ENCODE measurements at places on chromosomes 5 and 9.

GRCh38 chr5:179475208-179475751, 75.1 kb upstream of the RUFY1 start:
- no peak for DNase-seq

- DNase-seq: no peak
Measured at GRCh38 chr5:33944543-33945132, 8.5 kb downstream of the RXFP3 start.

DNA sequence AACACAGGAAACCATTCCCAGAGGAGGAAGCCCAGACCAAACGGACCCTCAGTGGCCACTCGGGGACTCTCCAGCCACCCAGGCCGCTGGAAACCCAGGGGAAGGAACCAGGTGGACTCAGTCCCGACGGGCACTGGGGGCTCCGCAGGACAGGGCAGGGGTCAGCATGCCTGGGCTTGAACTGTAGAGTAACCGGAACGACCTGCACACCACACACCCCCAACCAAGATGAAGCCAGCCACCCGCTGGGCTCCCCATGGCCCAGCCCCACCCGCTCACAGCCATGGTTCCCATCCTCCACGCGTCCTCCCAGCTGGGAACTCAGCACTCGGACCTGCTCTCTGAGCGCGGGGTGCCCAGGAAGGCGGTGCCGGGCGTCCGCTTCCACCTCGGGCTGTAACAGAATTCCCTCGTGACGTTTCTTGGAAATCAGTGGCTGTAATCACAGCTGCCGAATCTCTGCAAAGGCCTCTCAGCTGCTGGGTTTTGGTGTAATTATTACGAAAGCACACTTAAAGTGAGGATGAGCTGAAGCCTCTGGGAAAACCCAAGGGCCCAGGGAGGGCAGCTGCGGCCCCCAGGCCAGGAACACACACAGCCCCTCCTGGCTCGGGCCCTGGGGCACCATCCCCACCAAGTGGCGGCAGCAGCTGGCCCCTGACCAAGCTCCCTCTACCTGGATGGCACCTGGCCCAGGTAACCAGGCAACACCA, 13.8 kb downstream of the NACC2 start:
- no peak for DNase-seq

DNA sequence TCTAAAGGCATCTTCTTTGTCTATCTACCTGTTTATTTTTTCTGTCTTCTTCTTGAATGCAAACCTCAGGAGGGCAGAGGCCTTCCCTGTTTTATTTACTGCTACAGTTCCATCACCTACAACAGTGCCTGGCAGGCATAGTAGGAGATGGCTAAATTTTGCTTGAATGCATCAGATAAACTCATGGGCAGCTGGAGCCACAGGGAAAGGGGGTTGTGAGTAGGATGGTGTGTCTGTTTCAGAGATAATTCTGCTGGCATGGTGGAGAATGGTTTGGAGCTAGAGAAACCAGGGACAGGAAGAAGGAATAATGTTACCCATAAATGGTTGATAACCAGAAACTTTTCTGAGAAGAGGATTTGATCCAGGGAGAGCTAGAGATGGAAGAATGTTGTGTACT, 189.8 kb upstream of the BRINP1 start:
- DNase-seq: no peak

- DNase-seq: no peak
Measured at GRCh38 chr5:142597546-142598337, 88.1 kb downstream of the FGF1 start.

DNA sequence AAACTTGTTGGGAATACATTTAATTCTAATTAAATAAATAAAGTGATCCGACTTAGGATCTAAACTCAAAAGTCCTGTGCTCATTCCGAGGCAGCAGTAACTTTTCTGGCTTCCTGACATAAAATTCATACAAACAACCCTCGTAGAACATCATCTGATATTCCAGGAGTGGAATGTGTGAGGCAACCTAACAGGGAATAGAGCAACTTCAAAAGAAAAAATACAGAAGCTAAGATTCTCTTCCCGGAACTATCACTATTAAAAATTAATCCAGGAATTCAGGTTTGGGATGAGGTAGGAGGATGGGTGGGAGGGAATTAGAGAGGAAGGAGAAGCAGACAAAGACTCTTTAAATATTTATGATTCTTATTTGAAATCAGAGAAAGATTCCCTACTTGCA, 32.9 kb upstream of the TRIO start:
- DNase-seq: no peak

- DNase-seq: no peak
Measured at GRCh38 chr9:35267710-35268109, 105.9 kb downstream of the UNC13B start.

- DNase-seq: no peak
Measured at GRCh38 chr9:82308836-82309235, 320.3 kb downstream of the SPATA31D1 start.

DNA sequence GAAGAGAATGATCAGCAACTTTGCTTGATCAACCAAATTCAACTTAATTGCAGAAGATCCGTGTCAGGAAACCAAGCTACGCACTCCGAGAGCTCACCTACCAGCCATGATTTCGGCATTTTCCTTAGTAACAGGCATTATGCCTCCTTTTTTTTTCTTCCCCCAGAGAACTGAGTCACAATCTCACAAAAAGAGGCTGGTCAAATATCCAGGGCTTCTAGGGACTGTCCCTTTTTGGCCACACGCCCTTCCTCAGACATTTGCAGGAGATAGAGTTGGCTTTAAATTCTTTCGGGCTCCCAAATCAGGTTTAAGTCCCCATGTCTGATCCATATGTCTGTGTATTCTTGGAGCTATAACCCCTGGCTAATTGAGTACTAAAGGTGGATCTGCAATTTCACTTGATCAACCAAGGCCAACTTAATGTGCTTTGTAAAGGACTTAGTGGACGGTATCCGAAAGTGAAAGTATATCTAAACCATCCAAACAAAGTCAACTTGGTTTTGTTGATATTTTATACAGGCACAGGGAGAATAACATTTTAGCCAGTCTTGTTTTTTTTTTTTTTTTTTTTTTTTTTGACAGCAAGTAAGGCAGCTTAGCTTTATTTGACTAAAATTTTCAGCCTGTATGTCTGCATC, 100.8 kb upstream of the TBCA start:
- no peak for DNase-seq

GRCh38 chr5:66828548-66829357, 232.6 kb downstream of the MAST4 start:
- no peak for DNase-seq

DNA sequence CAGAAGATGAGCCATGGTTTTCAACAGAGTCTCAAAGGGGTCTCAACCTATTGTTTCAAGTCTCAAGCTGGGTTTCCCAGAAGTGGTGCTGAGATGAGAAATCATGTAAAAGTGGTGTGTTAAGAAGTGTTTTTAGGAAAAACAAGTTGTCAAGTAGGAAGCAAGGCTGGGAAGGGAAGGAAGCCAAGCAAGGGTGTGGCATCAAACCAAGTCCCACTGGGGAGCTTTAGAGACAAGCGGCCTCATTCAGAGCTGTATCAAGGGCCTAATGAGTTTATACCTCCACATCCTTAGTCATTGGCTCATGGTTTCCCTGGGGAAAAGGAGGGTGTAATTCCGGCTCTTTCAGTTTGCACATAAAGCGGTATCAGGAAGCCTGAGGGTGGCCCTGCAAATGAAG, 26.4 kb upstream of the GABRB2 start:
- no peak for DNase-seq

DNA sequence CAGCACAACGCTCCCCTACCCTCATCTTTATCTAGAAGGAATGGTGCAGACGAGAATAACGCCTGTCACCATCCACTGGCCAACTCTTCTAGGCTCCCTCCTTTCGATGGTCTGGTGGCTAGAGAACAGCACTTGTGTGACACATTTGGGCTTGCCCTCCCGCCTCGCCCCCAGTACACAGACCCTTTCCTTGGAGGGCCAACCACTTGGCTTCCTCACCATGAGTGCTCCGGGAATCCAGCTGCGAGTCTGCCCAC, 1.4 kb downstream of the GNAQ start:
- DNase-seq: no peak

- DNase-seq: no peak
Measured at GRCh38 chr5:141632650-141633049, 4.0 kb downstream of the HDAC3 start.

DNA sequence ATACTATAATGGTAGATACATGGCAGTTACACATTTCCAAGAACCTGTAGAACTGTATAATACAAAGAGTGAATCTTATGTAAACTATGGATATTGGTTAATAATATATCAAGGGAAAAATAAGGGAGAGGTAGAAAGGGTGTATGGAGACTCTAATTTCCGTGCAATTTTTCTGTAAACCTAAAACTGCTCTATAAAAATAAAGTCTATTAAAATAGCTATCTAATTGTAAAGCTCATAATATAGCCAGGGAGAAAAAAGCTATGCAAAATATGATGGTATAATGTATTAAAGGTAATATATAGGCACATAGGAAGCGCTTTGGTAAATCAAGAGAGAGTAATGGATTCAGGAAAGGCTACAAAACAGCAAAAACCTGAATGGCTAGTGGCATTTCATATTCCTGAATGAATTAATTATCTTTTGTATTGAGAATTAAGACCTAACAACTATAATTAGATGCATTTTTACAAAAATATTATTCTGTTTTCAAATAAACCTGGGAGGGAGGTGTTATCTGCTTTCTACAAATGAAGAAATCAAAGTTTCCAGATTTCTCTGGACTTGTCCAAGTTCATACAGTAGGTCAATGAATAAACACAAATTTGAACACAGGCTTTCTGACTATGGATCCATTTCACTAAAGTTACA, 22.8 kb downstream of the ANXA1 start:
- DNase-seq: no peak

DNA sequence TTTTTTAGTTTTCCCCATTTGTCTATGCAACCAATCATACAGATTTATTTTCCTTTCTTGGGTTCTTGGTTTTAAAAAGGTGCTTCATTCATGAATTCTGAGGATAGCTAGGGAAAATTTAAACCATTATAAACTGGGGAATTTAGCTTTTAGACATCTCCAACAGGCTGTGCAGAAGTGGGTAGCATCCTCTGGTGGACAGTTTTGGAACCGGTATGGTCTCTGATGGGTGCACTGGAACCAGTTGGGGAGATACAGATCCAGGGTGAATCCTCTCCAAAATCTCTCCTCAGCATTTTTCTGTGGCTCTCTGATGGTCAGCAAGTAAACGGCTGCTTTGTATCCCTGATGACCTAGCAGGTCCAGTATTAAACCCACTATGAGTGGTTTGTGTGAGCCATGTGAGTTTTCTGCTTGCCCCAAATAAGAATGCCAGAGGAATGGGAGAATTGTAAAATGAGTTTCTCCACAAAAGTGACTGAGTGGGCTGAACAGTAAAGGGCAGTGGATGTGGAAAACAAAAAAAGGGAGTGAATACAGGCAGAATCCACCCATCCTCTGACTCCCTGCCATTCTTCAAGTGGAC, 9.1 kb upstream of the DNAJC25 start:
- DNase-seq: no peak
